ENCODE measurements at places on chromosomes 7 and 10.

GRCh38 chr10:12459340-12459739 lies 110.0 kb downstream of the CAMK1D start:
- DNase-seq = no peak

DNA sequence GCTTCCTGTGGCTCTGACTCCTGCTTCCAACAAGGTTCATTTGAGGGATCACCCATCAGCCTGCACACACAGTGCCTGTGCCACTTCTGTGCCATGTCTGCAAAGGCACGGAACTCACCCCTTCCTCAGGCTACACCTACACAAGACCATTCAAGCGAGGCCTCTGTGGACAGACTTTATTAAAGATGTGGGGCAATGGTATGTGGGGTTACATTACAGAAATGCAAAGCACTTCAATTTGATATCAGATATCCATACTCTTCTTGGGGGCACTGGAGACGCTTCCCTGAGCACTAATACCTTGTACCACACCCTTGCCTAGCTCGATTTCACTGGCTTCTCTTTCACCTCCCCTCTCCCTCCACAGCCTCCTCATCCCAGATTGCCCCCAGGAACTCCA lies 84.4 kb upstream of the FGL2 start:
- no peak for DNase-seq

- DNase-seq = no peak
These were observed 107.9 kb downstream of the POU6F2 start for GRCh38 chr7:39085590-39086049.

DNA sequence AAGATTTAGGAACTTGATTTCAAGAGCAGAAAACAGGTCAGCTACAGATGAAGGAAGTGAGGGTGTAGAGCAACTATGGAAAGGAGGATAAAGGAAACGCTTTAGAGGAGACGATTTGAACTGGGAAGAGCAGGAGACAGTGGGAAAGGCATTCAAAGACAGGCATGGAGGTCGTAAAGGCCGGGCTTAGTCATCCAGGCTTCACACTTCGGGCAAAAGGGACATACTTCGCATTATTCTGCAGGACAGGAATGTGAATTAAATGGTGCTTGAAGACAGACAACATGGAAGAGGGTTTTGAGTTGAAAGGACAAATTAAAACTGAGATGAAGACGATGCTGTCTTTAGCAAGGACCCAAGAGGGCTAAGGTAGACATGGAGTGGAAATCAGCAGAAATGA lies 8.1 kb downstream of the FAM171A1 start:
- DNase-seq = no peak

GRCh38 chr7:38817526-38817925 lies 91.5 kb downstream of the VPS41 start:
- DNase-seq = no peak
